ENCODE measurements at places on chromosomes 2 and 18. TPM values are rescaled to one million over a fixed set of nuclear protein-coding genes. Genes with fewer than 3 reads are reported as not detected.
A peak's percentile ranks its signal among the peaks of the same experiment; 100 is the strongest.

DNA sequence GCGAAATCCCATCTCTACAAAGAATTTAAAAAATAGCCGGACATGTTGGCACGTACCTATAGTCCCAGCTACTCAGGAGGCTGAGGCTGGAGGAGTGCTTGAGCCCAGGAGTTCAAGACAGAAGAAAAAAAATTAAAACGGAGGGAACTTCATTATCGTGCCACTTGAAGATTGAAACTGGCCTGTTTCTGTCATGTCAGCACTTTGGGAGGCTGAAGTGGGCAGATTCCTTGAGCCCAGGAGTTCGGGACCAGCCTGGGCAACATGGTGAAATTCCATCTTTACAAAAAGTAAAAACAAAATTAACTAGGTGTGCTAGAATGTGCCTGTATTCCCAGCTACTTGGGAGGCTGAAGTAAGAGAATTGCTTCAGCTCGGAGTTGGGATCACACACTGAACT, 3.0 kb upstream of the TEX44 start:
- no peak overlapping the region for H3K4me3 ChIP-seq
- DNase-seq, result no peak
- H3K27me3 ChIP-seq, result no peaks in the 10 kb centered on the region

GRCh38 chr2:232994446-232994845, 18.6 kb downstream of the NGEF start:
- DNase-seq, result no peak
- H3K4me1 ChIP-seq, result no peaks in the 10 kb centered on the region
- no peak overlapping the region for H3K4me3 ChIP-seq
- H3K27me3 ChIP-seq, result no peaks in the 10 kb centered on the region
- no peaks in the 10 kb centered on the region for H3K36me3 ChIP-seq

GRCh38 chr2:101613056-101613704, 84.3 kb upstream of the MAP4K4 start:
- H3K27me3 ChIP-seq, result no peaks in the 10 kb centered on the region
- H3K4me3 ChIP-seq, result no peak overlapping the region
- peaks cover 9% of the 10 kb centered on the region for H3K36me3 ChIP-seq
- no peak for DNase-seq
- no peak overlapping the region for H3K27ac ChIP-seq
- peaks cover 30% of the 10 kb centered on the region for H3K4me1 ChIP-seq

DNA sequence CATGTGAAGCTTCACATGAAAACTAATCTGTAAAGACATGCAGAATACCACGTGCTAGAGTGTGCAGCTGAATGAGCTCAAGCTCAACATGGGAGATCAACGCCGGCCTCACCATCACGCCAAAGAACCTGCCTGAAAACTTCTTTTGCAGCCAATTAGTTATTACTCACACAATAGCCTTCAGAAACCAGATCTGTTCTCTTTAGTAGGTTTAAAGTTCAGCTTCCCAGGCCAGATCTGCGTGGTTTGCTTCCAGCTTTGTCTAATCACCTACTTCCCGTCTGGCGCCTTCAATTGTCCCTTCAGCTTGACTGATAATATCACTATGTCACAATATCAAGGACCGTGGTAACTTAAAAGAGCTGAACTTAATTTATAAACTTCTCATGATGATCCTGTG, 68.0 kb upstream of the ZNF236 start:
- peaks cover 14% of the 10 kb centered on the region for H3K36me3 ChIP-seq
- H3K4me1 ChIP-seq, result no peaks in the 10 kb centered on the region
- H3K4me3 ChIP-seq, result no peak overlapping the region
- H3K27ac ChIP-seq, result no peak overlapping the region

- H3K4me3 ChIP-seq, result no peak overlapping the region
- no peaks in the 10 kb centered on the region for H3K27me3 ChIP-seq
- H3K36me3 ChIP-seq, result no peaks in the 10 kb centered on the region
- DNase-seq, result no peak
- peaks cover 2% of the 10 kb centered on the region for H3K4me1 ChIP-seq
- no peak overlapping the region for H3K27ac ChIP-seq
Observed at GRCh38 chr2:111198701-111199100, 78.0 kb downstream of the BCL2L11 start.

DNA sequence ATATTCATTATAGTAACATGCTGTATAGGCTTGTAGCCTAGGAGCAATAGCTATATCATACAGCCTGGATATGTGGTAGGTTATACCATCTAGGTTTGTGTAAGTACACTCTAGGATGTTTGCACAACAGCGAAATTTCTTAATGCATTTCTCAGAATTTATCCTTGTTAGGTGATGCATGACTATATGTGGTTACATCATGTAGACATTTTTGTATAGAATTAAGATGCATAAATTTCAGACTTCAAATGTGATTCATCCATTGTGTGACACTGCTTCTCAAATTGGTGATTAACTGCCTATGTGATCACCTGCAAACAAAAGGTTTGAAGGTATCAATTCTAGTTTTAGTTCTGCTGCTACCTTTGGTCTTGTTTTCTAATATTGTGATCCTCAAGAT, 1787.0 kb upstream of the PIK3C3 start:
- H3K27me3 ChIP-seq, result no peaks in the 10 kb centered on the region
- no peak for DNase-seq
- no peak overlapping the region for H3K4me3 ChIP-seq
- H3K36me3 ChIP-seq, result no peaks in the 10 kb centered on the region
- no peak overlapping the region for H3K27ac ChIP-seq

DNA sequence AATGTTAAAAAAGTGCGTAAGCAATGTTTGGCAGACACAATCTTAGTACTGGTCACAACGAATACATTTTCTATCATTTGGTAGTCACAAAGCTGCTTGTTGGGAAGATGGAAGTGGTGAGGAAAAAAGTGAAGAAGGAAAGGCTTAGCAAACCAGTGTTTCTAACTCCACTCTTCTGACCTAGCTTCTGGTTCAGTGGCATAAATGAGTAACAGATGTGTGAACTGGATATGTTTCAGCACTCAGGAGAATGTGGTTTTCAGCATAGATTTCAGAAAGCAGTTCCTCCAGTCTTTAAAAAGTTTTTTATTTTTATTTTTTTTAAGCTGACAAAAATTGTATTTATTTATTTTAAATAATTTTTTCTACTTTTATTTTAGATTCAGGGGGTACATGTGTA, 357.1 kb downstream of the CPS1 start:
- no peak for DNase-seq
- H3K36me3 ChIP-seq, result no peaks in the 10 kb centered on the region
- H3K27me3 ChIP-seq, result peaks cover 2% of the 10 kb centered on the region
- H3K4me3 ChIP-seq, result no peak overlapping the region

- H3K4me3 ChIP-seq, result no peak overlapping the region
- peak; percentile 34 for DNase-seq
- no peaks in the 10 kb centered on the region for H3K36me3 ChIP-seq
- H3K27me3 ChIP-seq, result no peaks in the 10 kb centered on the region
- no peak overlapping the region for H3K27ac ChIP-seq
- H3K4me1 ChIP-seq, result peaks cover 13% of the 10 kb centered on the region
Observed at GRCh38 chr2:142280831-142281230, 150.0 kb upstream of the LRP1B start.

DNA sequence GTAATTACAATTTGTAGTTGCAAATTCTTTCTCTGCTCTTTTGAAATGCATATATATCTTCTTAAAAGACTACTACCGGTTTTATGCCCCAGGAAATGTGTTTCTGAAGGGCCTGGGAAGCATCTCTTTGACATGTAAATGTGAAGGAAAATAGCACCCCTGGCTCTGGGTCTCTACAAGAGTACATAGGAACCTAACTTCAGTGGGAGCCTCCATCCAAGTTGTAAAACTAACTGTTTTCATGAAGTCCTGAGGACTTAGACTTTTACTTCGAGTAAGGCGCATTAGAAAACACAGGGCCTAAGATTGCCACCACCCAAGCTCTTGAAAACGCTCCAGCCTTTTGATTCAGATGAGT, 99.4 kb downstream of the CBLN2 start:
- peaks cover 5% of the 10 kb centered on the region for H3K4me1 ChIP-seq
- no peak overlapping the region for H3K4me3 ChIP-seq
- peaks cover 20% of the 10 kb centered on the region for H3K36me3 ChIP-seq
- H3K27me3 ChIP-seq, result peaks cover 100% of the 10 kb centered on the region
- DNase-seq, result no peak

Gene CXCR1
- total RNA-seq, result not detected

Gene CYP27C1
- total RNA-seq, result 2.9 TPM

Measured in WTC11 (cell line).